ENCODE measurements at places on chromosomes 2 and 18.

GRCh38 chr2:23376972-23377371 lies 8.0 kb upstream of the KLHL29 start:
- no peak for DNase-seq

DNA sequence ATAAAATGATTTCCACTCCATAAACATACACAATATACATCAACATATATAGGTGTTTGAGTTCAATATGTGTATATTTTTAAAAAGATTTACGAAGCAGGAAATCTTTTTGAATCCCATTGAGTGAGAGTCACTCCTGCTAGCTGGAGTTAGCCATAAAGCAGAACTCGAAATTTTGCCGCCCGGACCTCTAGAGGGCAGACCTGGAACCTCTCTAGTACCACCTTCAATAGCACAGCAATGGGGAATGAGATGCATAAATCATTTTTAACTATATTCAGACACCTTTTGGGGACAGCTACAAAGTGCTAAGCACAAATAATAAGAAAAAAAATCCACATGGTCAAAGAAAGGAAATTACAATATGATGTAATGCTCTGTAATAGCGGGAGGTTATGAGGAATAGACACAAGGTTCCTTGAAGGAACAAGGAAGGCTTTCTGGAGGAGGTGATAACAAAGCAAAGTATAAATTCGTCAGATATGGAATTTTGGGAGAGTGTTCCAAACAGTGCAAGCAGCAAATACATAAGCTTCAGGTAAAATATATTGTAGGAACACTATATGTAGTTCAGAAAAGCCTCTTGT lies 533.4 kb downstream of the ERBB4 start:
- DNase-seq: no peak

DNA sequence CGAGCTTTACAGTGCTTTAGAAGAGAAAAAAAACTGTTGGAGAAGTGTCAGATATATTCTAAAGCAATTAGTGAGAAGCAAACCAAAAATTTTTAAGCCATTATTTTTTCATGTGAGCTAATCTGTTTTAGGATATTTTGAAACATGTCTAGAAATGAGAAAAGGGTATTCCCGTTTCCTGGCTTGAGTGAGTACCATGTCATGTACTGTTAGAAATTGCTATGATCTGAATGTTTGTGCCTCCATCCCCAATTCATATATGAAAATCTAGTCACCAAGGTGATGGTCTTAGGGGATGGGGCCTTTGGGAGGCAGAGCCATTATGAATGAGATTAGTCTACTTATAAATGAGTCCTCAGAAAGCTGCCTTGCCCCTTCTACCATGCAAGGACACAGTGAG lies 493.3 kb upstream of the GCFC2 start:
- DNase-seq: no peak

DNA sequence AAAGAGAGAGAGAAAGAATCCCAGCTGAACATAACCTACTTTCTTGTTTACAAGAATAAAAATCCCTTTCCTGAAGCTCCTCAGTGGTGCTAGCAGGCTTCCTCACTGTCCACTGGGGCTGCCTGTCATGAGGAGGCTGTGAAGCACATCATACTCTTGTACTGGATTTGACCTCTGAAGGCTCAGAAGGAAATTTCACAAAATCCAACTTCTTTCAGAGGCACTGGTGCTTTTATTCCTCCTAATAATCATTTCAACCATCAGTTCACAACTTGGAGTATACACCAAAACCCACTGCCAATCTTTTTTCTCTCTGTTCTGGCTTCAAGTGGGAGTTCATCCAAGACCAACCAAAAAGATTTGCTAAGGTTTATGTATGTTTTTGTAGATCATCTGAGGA lies 48.5 kb downstream of the TMX3 start:
- DNase-seq: no peak

- DNase-seq: no peak
Observed at GRCh38 chr2:182937870-182938269, 71.4 kb upstream of the FRZB start.

GRCh38 chr18:13463526-13464210 lies 245.1 kb downstream of the LDLRAD4 start:
- DNase-seq: no peak

DNA sequence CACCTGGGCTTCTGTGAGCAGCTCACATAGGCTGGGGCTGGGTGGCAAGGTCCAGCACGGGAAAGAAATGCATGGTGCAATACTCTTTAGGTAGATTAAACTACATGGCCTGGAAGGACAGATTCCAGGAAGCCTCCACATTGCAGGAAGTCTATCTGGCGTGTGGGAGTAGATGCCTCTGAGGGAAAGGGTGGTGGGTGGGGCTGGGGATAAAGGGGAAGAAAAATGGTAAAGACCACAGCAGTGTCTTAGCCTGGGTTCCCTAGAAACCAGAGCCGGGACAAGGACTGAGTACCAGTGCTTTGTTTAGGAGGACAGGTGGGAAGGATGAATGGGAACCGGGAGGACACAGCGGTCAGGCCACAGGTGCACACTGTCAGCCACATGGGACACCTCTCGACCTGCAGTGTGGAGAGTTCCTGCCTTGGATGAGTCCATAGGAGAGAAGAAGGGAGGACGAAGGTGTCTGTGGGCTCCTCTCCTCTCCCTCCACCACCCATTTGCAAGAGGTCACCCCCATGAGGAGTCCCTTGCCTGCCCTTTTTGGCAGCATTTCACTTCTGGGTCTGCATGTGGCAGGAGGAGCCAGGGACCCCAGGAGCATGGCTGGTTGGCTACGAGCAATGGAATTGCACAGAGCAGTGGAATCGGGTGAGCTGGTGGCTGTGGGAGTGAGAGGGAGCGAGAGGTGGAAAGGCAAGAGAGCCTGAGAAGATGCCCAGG lies 91.5 kb upstream of the HS6ST1 start:
- DNase-seq: no peak

DNA sequence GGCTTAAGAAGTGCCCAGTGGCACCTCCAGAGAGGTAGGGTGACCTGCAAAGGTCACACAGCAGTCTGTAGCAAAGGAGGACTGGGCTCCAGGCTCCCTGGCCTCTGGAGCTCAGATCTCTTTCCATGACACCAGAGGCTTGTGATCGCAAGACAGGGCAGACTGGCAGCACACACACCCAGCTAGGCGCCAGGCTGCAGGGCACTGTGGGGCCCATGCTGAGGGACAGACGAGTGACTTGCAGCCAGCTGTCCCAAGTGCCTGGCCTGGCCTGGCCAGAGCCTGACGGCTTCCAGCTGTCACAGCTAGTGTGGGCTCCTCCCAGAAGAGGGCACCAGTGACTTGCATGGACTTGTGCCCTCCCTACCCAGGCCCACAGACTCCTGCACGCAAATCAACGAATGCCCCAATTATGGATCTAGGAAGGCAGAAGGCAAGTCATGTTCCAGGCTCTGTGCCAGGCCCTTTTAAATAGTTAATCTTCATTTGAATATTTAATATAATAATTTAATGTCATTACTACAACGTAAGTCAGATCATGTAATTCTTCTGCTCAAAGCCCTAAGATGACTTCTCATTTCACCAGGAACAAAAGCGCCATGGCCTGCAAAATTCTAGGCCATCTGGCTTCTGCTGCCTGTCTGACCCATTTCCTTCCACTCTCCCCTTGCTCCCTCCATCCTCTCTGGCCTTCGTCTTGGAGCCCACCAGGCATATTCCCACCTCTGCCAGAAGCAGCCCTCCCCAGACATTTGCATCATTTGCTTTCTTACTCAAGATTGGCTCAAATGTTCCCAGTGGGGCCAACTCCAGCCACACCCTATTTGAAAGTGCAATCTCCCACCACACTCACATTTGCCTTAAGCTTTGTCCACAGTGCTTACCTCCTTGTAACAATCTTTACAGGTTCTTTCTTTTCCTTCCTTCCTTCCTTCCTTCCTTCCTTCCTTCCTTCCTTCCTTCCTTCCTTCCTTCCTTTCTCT lies 3.7 kb upstream of the SPEG start:
- DNase-seq: no peak

GRCh38 chr2:42942214-42942989 lies 150.0 kb upstream of the HAAO start:
- no peak for DNase-seq

DNA sequence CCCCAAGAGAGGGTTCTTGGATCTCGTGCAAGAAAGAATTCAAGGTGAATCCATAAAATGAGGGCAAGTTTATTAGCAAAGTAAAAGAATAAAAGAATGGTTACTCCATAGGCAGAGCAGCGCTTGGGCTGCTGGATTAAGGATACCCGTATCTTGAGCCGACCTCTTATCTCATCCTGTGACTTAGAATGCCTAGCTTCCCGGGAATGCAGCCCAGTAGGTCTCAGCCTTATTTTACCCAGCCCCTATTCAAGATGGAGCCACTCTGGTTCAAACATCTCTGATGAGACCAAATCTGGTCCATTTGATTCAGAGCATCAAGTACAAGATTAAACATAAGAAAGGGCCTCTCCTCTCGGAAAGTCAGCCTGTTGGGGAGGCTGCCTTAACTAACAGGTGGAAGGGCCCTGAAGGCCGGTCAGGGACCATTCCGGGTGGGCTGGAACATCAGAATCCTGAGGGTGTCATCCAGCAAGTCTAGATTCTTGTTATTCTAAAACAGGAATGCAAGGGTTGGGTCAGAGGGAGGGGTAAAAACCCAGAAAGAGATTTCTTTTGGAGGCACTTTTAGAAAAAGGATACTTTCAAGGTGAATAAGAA lies 5.8 kb downstream of the PSD4 start:
- no peak for DNase-seq

GRCh38 chr18:51630706-51631105 lies 433.2 kb upstream of the MEX3C start:
- DNase-seq: no peak

- DNase-seq: no peak
Observed at GRCh38 chr18:67710639-67711038, 194.1 kb upstream of the DSEL start.

- DNase-seq: no peak
Observed at GRCh38 chr2:237497838-237498186, 10.8 kb downstream of the MLPH start.

DNA sequence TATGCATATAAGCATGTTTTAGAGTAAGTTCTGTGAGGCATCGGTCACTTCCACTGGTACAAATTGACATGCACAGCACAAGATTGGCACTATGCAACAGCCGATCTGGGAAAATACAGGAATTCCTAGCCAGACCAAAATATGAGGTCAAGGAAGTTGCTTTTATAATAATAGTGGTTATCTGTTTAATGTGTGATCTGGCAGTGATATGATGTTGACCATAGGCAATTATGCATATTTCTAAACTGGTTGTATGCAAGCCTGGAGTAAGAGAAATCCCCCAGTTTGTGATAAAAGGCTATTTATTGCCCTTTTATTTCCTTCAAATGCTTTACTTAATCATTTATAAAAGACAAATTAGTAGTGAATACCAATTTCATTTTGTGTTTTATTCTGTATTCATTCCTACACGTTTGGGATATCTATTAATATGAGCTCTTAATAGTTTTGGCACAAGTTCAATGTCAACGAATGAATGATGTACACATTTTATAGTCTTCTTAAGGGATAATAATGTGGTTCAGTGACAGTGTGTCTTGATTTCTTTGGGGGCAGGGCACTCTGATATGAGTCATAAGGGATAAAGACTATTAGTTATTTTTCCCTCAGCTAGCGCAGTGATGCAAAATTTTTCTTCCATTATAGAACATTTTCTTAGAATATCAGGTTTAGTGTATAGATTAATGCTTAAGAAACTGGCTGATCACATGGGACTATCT lies 34.7 kb upstream of the ZEB2 start:
- DNase-seq: no peak

- DNase-seq: no peak
Observed at GRCh38 chr2:6203291-6203959, 511.2 kb downstream of the SOX11 start.

GRCh38 chr2:15425712-15426111 lies 135.4 kb downstream of the NBAS start:
- DNase-seq: no peak

DNA sequence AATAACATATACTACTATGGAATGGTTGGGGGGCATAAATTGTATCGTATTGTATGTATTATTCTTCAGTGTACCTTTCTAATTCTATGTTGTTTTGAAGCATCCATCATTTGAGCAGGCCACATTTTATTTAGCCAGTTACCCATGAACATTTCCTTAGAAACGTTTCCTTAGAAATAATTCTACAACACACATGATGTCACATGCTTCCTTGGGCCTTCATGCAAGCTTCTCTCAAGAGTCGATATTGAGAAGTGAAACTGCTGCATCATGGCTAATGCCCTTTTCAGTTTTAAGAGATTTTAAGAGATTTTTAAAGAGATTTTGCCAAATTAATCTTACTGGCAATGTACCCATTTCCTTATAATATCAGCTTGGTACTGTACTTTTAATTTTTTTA lies 63.9 kb downstream of the ALPK2 start:
- no peak for DNase-seq

GRCh38 chr18:33184958-33185357 lies 255.6 kb downstream of the CCDC178 start:
- DNase-seq: no peak

DNA sequence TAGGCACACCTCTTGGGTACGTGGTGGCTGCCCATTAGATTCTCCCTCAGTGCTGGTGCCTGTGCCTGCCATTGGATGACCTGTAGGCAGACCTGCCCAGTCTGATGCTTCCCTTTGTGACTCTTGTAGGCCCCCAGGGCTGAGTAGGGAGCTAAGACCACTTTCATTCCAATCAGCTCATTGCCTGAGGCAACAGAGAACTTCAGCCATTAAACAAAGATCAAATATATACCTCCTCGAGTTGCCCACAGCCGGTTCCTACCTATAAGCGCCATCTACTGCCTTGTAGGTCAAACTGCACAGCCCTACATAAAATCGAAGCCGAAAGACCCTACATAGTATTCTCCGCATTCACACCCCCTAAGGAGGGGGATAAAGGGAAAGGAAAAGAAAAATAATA lies 184.6 kb downstream of the ETAA1 start:
- no peak for DNase-seq

DNA sequence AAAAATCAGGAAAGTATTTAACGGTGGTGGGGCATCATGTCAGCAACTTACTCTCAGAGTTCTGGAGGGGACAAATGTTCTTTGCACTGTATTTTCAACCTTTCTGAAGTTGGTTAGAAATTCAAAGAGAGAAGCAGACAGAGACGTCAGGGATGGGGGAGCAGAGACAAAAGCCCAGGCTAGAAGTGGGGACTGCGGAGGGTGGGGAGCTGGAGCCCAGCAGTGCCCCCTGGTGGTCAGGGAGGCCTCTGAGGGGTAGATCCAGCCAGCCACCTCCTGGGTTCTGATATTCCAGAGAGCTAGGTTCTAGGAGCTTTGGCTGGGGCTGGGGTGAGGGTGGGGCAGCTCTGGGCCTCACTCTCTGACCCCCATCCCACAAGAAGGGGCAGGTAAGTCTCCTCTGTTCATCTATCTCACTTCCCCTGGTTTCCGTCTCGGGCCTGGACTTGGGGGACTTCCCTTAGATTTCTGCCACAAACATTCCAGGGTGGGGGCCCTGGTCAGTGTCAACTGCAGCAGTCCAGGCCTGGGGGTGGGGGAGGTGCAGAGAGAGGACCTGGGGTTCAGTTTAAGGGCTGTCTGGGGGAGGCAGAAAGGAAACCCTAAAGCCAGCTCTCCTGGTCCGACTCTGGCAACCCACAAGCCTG lies 8.9 kb downstream of the TNS1 start:
- DNase-seq: peak; percentile 40

GRCh38 chr2:39156107-39156506 lies 35.3 kb upstream of the SOS1 start:
- DNase-seq: no peak

GRCh38 chr18:58579561-58580047 lies 49.3 kb downstream of the ALPK2 start:
- no peak for DNase-seq

- DNase-seq: no peak
Observed at GRCh38 chr2:239337122-239337876, 63.5 kb downstream of the HDAC4 start.

All from activated CD4-positive, alpha-beta T cell treated with anti-CD3 and anti-CD28 coated beads, Interleukin-2, amount 50 U/mL, for 4 hours (primary cell).